ENCODE measurements at places on chromosomes 1 and 21.

DNA sequence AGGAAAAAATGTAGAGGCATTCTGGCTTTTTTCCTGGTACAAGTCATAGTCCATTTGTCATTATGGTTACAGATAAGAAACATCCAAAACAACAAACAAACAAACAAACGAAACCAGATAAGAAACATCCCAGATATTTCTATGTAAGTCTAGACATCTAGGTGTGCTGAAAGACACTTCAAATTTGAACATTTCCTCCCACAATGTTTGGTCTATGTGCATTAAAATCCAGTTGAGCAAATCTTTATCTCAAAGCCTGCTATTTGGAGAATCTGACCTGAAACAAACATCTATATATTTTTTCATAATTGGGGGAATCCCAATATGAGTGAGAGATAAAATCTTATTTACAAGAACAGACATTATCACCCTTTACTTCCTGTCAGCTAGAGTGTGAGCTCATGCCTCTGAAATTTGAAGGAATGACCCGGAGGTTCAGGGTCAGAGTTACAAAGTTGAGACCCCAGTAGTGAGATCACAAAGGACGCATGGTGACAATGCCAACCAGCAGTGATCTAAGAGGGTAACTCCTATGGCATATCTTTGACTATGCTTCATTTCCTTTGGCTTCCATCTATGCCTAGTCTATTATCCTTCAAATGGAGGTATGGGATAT lies 182.9 kb upstream of the ATP1B1 start:
- DNase-seq = no peak

DNA sequence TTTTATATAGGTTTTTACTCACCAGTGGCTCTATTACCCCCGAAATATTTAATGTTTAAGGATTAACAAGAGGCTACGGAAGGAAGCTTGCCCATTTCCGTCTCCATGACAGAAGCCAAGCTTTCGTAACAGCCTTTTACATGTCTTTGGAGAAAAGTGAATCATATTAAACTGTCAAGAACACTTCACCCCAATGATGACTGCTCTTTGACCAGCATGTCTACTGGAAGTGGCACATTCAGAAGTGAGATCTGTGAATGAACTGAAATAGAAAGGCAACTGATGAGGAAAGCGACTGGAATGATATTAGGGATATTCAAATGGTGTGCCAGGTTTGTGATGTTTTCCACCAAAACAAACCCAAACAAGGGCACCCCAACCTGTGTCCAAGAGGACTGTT lies 8.5 kb upstream of the PRDM15 start:
- DNase-seq = no peak

GRCh38 chr21:46635324-46636180 lies at the start of gene PRMT2:
Gene PRMT2, plus strand, starts transcription at chr21:46635674. Its CDS starts 1,278 bp downstream, at chr21:46636952.
- DNase-seq = peak; percentile 99

DNA sequence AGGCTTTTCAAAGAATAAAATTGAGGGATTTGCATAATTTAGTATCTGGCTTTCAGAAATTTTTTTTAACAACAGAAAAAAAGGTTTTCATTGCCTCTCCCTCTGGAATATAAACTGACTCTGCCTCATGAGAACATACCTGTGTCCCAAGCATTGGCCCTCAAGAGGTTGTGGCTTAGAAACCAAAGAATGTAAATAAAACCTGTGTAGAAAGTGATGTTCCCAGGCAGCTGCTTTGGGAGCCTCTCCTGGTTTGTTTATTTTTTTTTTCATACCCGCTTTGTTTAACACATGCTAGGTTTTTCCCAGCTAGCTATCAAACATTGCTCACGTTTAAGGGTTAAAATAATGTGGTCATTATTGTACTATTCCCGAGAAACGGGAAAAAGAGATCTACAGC lies 40.5 kb upstream of the IFNAR2 start:
- DNase-seq = no peak

DNA sequence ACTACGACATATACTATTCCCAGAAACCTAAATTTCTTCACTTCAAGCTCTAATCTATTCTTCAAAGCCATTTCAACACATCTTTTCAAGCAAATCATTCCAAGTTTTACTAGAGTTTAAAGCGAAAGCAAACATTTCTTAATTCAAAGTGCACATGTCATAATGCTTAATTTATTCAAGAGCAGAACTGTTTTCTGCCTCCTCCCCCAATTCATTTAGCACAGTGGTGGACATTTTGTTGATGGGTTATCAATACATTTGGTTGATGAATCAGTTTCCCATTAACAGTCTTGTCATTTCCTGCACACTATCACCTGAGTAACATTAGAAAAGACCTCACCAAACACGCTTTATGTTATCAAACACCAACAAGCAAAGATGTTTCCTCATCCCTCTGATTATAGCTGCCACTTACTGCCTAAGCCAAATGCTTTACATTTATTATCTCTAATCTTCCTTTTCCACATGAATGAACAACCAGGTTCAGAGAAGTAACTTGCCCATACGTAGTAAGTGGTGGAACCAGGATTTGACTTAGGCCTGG lies 2.0 kb downstream of the SRSF4 start:
- no peak for DNase-seq

- no peak for DNase-seq
Observed at GRCh38 chr1:54577612-54578011, 29.6 kb downstream of the ACOT11 start.

DNA sequence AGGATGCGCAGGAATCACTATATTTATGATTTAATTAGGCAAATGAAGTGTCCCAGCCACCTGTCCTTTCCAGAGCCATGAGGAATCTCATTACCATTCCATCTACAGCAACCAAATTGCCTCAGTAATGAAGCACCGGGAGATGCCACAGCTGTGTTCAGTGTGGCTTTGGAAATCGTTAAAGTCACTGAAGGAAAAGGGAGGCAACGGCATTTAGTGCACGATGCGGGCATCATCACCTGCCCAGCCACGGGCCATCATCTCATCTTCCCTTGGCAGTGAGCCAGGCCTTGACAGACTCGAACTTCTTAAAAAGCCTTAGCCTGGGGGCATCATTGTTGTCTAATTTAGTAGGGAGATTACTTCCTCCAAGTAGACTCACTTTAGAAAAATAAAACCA lies 67.8 kb downstream of the CNIH3 start:
- no peak for DNase-seq

DNA sequence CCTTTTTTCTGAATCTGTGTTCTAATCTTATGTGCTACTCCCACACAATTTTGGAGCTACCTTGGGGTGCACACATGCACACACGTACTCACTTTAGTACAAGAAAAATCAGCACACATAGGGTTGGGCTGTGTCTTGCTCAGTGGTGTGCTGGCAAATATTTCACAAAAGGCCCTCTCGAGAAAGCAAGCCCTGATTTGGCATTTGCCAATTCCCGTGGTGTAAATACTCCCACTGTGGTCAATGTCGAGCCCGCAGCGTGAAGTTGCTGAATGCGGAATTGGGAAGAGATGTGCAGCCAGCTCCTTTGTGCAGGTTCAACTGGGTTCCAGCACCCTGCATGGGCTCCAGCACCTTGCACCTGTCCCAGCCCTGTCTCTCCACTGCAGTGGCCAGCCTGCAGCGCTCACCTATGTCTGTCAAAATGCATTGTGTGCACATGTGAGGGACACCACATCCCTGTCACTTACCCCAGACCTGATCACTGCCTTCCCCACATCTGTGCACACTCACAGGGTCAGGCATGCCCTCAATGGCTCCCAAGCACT lies 78.4 kb upstream of the WNT4 start:
- DNase-seq = no peak

DNA sequence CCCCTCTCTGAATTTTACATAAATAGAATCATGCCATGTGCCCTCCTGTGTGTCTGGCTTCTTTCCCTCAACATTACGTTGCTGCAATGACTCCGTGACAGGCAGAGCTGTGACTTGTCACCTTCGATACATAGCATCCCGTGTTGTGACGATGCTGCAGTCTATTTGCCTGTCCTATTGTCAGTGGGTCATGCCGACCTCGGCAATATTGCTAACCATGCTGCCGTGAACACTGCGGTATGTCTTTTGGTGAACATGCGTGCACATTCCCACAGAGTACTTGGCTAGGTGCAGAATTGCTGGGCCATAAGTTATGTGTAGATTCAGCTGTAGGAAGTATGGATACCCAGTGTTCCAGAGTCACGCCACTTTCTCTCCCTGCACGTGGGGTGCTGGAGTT lies 36.3 kb upstream of the TTC34 start:
- DNase-seq = no peak

DNA sequence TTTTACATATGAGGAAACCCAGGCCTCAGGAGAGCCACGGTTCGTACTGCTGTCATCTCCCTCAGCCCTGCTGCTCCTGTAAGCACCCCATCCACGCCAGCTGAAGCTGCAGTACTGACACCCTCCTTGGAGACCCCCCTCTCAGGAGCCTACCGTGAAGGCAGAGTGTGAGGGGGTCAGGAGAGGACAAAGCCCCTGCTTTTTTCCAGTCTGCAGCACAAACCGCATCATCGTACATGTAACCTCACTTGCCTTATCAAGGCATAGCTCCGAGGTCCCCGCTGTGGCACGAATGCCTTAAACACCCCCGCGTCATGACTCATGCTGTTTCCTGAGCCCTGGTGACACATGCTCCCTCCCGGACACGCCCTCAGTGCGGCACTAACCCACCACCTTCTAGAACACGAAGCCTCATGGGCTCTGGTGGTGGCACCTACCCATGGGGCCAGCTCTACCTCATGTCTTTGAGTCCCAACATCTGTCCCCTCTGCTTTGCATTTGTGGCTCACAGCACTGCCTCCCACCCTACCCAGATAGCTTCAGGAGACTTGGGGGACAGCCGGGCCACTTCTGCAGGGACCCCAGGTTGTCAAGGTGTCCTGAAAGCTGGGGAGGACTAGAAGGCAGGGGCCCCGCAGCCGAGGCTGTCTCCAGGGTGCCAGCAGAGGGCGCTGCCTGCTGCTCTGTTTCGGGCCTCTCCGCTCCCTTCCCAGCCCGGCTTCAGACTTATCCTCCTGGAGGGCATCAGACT lies 4.9 kb downstream of the SH3BGRL3 start:
- peak; percentile 67 for DNase-seq
